Stimulated activated CD8-positive, alpha-beta memory T cell treated with anti-CD3 and anti-CD28 coated beads, Interleukin-4, amount 100 ng/mL, for 1 hour (primary cell): ENCODE measurements at places on chromosomes 12 and 14.

GRCh38 chr12:79765157-79765556, 74.4 kb upstream of the PAWR start:
- no peak for DNase-seq

DNA sequence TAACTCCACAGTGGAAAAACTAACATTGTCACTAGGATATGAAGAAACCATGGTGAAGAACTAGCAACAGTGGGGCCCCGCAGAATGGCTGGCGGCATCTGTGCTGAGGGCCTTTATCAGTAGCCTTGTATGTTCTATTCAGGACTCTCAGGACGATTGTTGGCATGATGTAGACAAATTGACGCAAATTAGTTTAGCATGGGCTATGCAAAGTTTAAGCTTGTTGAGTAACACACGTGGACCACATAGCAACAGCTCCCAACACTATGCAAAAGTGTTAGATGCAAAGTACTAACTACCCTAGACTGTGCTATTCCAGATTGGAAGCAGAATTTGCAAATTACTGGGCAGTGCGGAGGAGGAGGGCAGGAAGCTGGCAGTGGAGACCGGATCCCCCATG, 38.2 kb upstream of the TMEM263 start:
- DNase-seq: no peak

GRCh38 chr12:104966677-104967076, 8.6 kb upstream of the SLC41A2 start:
- no peak for DNase-seq

GRCh38 chr12:13362260-13362841, 165.8 kb downstream of the EMP1 start:
- no peak for DNase-seq

- no peak for DNase-seq
Measured at GRCh38 chr12:109296431-109296830, 12.7 kb downstream of the FOXN4 start.

- no peak for DNase-seq
Measured at GRCh38 chr14:99325591-99325990, 53.6 kb upstream of the BCL11B start.

GRCh38 chr14:64806862-64807495, 72.7 kb downstream of the SPTB start:
- DNase-seq: no peak

DNA sequence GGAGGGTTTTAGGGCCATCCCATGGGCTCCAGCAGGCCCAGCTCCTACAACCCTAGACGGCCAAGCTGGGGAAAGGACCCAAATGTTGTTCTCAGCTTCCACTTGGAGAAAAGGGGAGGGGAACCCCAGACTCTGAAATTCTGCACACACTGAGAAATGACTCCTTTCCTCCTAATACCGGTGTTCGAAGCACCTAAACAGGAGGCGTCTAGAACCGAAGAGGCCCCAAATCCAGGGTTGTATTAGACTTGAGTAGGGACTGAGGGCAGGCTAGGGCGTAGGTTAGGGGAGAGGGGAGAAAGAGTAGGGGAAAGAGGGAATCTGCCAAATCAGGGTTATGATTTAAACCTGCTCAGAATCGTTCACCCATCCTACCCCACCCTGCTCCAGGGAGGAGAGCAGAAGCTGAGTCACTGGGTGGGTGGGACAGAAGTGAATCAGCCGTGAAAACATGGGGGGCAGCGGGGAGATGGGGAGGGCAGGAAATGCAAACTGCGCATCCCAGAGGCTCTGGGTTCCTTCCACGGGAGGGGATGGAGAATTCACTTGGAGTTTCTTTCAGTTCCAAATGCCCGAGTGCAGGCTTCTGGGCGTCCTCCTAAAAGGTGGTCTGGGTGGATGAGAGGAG, 1.0 kb downstream of the IGFBP6 start:
- no peak for DNase-seq

- DNase-seq: no peak
Measured at GRCh38 chr14:62654641-62655040, 390.6 kb downstream of the KCNH5 start.

- no peak for DNase-seq
Measured at GRCh38 chr14:58717813-58718212, 80.1 kb downstream of the DACT1 start.

- no peak for DNase-seq
Measured at GRCh38 chr14:106538201-106538600, 1011.8 kb downstream of the TMEM121 start.

- DNase-seq: no peak
Measured at GRCh38 chr12:123270214-123271000, 1.2 kb downstream of the CDK2AP1 start.

GRCh38 chr12:2258025-2258424, 205.2 kb downstream of the CACNA1C start:
- no peak for DNase-seq

GRCh38 chr12:98352218-98352811, 163.1 kb upstream of the TMPO start:
- no peak for DNase-seq
